NCI-H187 (cell line): ENCODE measurements at places on chromosomes 1 and 21.

GRCh38 chr1:23196627-23197328 is 20.5 kb downstream of the HTR1D start:
- DNase-seq: no peak

DNA sequence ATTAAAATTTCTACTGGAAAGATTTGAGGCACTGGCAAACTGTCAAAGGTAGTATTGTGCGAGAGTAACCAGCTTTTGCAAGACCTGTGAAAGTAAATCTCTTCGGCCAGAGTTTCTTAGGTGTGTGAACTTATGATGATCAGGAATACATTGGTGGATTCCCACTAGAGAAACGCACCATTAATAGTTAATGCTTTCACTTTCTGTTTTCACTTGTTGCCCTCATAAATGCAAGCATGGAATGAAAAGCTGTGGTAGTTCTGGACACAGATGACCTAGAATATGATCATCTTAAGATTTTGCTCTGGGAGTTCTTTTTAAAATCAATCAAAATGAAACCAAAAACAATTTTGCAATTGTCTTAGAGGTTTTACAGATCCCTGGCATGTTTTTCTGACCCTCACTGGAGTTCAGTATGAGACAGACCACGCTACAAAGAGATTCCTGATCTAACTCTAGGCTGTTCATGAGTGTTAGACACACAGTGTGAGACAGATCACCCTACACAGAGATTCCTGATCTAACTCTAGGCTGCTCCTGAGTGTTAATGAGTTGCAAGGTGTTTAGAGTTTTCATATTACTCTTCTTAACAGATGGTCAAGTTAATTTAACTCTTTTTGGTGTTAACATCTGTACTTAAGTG is 98.8 kb downstream of the SDCCAG8 start:
- no peak for DNase-seq

DNA sequence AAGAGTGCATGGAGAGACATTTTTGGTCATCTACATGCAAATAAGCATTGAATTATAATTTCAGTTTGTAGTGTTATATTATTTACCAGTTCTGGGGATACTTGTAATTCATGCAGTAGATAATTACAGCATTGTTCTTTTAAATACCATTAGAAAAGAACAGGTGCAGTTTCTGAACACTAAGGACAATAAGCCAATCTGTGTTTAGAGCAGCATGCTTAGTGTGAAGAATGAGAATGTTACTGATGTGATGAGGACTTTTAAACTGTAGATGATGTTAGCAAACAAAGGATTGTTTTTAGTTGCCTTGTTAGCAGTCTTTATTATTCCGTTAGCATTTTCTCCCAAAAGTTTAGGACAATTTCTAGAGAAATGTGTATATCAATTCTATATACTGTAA is 348.3 kb downstream of the BRINP3 start:
- DNase-seq: no peak

- no peak for DNase-seq
Measured at GRCh38 chr1:45721207-45721606, 29.2 kb downstream of the IPP start.

DNA sequence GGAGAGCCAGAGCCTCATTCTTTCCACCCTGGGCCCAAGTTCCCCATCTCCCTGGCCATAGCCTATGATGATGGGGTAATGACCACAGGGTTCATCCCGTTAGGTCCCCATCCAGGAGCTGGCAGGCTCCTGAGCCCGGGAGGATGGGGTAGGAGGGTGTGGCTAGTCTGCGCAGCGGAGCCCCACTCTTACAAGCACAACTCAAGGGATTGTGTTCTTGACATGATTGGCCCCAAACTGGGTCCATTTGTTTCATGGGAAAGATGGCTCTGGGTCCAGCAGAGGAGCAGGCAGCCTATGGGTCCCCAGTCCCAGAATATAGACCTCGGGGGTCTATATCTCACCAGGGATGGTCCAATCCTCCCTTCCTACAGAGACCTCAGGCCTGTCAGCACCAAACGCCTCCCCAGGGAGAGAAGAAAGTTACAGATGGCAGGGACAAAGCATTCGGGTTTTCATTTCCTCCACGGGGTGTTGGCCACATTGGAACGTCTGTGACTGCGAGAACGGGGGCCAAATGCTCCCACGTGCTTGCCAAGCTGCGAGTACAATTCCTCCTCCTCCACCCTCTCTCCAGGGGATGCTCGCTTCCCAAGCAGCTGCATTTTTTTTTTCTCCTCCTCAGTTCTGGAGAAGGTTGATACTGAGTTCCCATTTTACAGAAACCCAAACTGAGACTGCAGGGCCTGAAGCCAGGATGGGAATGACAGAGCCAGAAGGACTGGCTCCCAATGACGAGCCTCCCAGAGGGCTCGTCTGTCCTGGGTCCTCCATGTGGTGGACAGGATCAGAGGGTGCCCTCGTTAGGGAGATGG is 71.0 kb downstream of the DHRS3 start:
- DNase-seq: no peak

- no peak for DNase-seq
Measured at GRCh38 chr1:147804942-147805723, 44.7 kb upstream of the GJA5 start.

DNA sequence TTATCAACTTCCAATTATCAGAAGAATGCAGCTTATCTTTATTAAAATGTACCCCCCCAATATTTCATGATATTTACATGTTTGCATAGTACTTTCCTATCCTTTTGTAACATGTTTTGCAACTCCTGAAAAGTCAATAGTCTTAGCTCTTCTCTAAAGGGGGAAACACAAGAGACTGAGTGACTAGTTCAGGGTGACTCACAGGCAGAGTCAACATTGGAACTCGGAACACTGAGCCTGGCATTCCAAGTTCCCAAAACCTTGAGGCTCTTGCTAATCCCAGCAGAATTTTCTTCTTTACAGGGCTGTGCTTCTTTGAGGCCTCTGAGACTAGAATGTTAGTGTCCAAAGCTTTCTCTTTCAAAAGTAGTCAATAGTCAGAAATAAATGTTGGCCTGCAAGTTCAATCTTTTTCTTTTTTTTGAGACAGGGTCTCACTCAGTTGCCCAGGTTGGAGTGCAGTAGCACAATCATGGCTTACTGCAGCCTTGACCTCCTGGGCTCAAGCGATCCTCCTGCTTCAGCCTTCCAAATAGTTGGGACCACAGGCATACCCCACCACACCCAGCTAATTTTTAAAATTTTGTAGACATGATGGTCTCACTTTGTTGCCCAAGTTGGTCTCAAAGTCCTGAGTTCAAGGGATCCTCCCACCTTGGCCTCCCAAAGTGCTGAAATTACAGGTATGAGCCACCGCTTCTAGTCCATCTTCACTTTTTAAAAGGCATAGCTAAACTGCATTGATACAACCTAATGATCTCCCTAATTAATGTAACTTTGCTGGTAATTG is 37.5 kb downstream of the ZNF281 start:
- no peak for DNase-seq

DNA sequence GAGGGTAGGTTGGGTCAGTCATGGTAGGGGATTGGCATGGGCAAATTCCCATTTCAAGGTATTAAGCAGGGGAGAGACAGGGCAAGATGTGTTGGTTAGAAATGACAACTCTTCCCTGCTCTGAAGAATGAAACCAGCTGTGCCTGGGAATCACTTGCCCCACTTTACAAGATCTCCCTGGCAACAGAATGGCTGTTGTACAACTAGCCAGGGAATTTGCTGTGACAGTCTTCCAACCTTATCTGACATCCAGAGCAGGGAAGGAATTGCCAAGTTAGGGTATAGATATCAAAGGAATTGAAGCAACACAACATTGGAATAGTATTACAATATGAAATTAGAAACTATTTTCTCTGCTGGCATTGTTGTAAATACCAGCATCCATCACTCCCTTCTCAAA is 154.7 kb downstream of the CACNA1E start:
- no peak for DNase-seq

GRCh38 chr1:99662539-99663080 is 16.7 kb downstream of the PALMD start:
- no peak for DNase-seq

GRCh38 chr1:160748181-160748877 is 9.3 kb downstream of the SLAMF7 start:
- no peak for DNase-seq

GRCh38 chr1:97145321-97145956 is 423.9 kb downstream of the PTBP2 start:
- no peak for DNase-seq

GRCh38 chr21:25459365-25459764 is 147.9 kb downstream of the MRPL39 start:
- DNase-seq: no peak

DNA sequence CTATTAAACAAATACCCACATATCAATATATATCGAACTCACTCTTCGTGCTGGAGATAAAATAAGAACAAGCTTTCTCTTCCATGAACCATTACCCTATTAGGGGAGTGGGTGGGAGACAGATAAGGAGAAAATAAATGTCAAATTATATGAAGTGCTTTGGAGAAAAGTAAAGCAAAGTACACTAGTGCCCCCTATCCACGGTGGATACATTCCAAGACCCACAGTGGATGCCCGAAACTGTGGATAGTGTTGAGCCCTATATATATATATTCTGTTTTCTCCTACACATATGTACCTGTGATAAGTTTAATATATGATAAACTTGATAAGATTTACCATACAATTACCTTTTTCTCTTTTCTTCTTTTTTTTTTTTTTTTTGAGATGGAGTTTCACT is 54.6 kb downstream of the FH start:
- DNase-seq: no peak

DNA sequence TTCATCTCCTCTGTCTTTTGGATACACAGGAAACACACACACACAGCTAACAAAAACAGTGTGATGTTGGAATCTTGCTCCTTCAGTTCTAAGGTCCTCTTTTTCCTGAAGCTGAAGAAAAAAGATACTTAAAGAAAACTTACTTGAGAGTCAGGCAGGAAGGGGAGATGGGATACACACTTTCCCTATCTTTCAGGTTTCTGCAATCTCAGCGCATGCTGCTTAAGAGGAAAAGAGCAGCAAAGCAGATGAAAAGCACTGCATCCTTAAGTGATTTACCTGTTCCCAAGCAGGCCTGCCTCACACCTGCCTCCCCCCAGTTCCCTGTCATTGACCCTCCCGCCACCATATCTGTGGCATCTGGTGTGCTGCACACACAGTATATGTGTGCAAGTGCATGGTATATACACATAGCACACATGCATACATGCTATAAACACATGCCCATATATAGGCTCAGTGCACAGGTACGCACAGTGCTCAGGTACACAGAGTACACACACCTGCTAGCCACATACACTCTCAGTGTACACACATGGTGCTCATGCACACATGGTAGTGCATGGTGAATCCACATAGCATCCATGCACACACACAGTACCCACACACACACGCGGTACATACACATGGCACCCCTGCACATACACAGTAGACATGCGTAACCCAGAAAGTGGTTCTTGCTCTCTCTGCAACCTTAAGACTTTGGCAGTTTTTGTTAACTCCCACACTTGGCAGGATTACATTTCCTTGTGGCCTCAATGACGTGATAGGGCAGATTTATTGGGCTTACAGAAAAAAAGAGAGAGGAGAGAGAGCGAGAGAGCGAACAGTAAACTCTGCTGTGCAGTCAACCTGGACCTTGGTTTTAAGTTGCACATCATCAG is 166.9 kb downstream of the TOMM20 start:
- no peak for DNase-seq

DNA sequence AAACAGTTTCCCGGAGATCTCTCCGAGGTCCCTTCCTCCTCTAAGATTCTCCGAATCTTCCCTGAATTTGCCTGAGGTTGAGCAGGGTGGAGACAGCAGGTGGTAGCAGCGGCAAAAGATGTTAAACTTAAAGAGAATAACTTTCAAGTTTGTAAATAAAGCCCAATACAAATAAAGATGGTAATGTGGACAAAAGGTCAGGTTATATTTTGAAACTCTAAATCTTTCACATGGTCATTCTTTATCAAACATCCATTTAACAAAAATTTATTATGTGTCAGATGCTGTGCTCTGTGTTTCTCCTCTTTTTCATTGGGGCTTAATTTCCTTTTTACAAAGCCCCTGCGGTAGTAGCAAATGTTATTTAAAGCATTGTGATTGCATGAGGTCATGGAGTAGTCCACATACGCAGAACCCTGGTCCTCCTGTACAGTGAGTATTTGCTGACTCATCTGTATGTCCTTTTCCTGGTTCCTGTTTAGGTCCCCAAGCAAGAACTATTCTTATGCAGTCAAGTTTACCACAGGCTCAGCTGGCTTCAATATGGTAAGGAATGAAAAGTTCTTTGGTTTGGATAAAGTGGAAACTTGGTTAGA is 119.2 kb downstream of the ITSN1 start:
- DNase-seq: no peak

GRCh38 chr1:184696403-184696802 is 58.3 kb downstream of the EDEM3 start:
- no peak for DNase-seq

DNA sequence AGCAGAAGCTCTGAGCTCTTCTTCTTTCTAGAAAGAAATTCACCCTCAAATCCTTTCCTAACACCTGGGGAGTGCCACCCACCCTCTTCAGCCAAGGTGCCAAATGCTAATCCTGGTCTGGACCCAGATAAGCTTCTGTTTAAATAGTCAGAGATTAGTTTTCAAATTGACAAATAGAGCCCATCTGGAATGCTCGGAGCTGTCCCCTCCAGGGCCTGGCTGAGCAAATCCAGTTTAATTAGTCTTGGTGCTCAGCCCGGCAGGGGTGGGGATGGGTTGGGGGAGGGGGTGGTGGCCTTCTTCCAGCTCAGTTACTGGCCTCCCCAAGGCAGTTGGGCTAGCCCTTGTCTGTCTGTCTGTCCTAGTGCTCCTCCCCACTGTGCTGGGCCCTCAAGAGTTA is 269.5 kb downstream of the GRIK3 start:
- DNase-seq: no peak

DNA sequence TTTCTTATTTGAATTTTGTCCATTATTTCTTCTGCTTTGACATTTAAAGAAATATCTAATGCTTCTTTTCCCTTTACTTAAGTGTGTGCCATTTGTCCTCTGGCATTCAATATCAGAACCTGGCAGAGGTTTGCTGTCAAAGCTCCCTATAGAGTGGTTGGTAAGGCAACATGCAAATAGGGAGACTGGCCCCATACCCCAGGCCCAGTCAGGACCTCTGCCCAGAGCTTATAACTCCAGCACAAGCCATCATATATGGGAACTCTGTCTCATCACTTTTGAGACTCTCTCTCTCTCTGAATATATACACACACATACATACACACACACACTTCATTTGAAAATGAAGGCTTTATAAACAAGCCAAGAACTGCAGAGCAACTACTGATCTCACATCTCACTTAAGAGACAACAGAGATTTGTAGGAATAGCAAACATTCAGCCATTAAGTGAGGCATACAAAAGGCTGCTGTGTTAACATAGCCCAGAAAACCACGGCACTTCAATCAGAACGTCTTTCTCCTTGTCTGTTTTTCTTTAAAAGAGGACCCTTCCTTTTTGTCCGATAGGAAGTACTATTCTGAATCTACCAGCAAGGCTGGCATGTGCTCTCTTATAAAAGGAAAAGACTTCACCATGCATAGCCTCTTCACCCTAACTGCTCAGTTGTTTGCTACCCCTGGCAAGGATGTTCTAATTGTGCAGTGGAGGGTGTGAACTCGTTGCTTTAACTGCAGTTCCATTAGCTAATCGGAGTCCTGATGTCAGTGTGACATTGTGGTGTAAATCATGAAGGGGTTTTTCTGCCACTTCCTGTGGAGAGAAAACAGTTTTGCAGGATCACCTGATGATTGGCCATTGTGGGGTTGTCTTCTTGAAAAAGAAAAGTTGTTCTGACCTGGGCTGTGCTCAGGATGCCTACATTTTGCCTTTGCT is 101.7 kb downstream of the NR5A2 start:
- DNase-seq: no peak

GRCh38 chr21:30268608-30269197 is 14.0 kb downstream of the KRTAP24-1 start:
- DNase-seq: no peak

GRCh38 chr1:34236089-34236488 is 59.4 kb downstream of the C1orf94 start:
- no peak for DNase-seq
